GM23248 (cell line): ENCODE measurements at places on chromosomes 12 and 14. TPM values are rescaled to one million over a fixed set of nuclear protein-coding genes. Genes with fewer than 3 reads are reported as not detected.

HNF1A gene
- total RNA-seq: not detected in 2 replicates

CCDC38 gene
- total RNA-seq: under 0.01 TPM in 1 of 2 replicates, not detected in the other

LAG3 gene
- total RNA-seq: not detected in 2 replicates

GPHN gene
- total RNA-seq: 7.0 and 7.6 TPM in 2 replicates

ACIN1 gene
- total RNA-seq: 61.0 and 63.7 TPM in 2 replicates

FLRT2 gene
- total RNA-seq: 72.8 and 94.1 TPM in 2 replicates

HOXC10 gene
- not detected in 2 replicates for total RNA-seq

KRT74 gene
- total RNA-seq: not detected in 2 replicates

ZFC3H1 gene
- 13.4 and 15.1 TPM in 2 replicates for total RNA-seq

OAS1 gene
- total RNA-seq: not detected in 2 replicates

GLIPR1L1 gene
- not detected in 2 replicates for total RNA-seq

STXBP6 gene
- total RNA-seq: 13.9 and 14.4 TPM in 2 replicates

AQP2 gene
- total RNA-seq: not detected in 2 replicates

MGAT2 gene
- 92.9 and 105 TPM in 2 replicates for total RNA-seq

CABP1 gene
- not detected in 2 replicates for total RNA-seq

CRIP1 gene
- 1.8 and 12.3 TPM in 2 replicates for total RNA-seq

AACS gene
- 14.0 and 16.9 TPM in 2 replicates for total RNA-seq

RFX4 gene
- total RNA-seq: not detected in 2 replicates

C12orf50 gene
- total RNA-seq: not detected in 2 replicates

STYK1 gene
- total RNA-seq: 1.1 TPM in 1 of 2 replicates, not detected in the other

KLRF1 gene
- total RNA-seq: not detected in 2 replicates

KERA gene
- total RNA-seq: not detected in 2 replicates

RND1 gene
- total RNA-seq: 0.32 TPM in 1 of 2 replicates, not detected in the other

VWF gene
- total RNA-seq: not detected in 2 replicates

ITPR2 gene
- 9.1 and 9.2 TPM in 2 replicates for total RNA-seq

ASB2 gene
- not detected in 2 replicates for total RNA-seq

INSM2 gene
- not detected in 2 replicates for total RNA-seq

TAS2R9 gene
- total RNA-seq: not detected in 2 replicates

INHBC gene
- not detected in 2 replicates for total RNA-seq

MYF5 gene
- not detected in 2 replicates for total RNA-seq

P2RX2 gene
- not detected in 2 replicates for total RNA-seq

APOF gene
- not detected in 2 replicates for total RNA-seq

MYO1H gene
- total RNA-seq: not detected in 2 replicates

CCNT1 gene
- total RNA-seq: 19.3 and 71.6 TPM in 2 replicates

TGM1 gene
- total RNA-seq: 0.25 and 1.3 TPM in 2 replicates

MYH6 gene
- total RNA-seq: not detected in 2 replicates

PLD4 gene
- total RNA-seq: not detected in 2 replicates

TAS2R10 gene
- not detected in 2 replicates for total RNA-seq

LPAR5 gene
- total RNA-seq: not detected in 2 replicates

SYT10 gene
- total RNA-seq: not detected in 2 replicates
